Activated CD8-positive, alpha-beta memory T cell treated with anti-CD3 and anti-CD28 coated beads, Interleukin-2, amount 50 U/mL, for 48 hours (primary cell): ENCODE measurements at places on chromosomes 7 and 10.

- DNase-seq, result peak; percentile 78
Measured at GRCh38 chr7:23261843-23262452, 15.4 kb downstream of the GPNMB start.

- no peak for DNase-seq
Measured at GRCh38 chr10:68007356-68007755, 67.7 kb downstream of the HERC4 start.

- DNase-seq, result no peak
Measured at GRCh38 chr10:23417254-23417653, 21.6 kb upstream of the OTUD1 start.

DNA sequence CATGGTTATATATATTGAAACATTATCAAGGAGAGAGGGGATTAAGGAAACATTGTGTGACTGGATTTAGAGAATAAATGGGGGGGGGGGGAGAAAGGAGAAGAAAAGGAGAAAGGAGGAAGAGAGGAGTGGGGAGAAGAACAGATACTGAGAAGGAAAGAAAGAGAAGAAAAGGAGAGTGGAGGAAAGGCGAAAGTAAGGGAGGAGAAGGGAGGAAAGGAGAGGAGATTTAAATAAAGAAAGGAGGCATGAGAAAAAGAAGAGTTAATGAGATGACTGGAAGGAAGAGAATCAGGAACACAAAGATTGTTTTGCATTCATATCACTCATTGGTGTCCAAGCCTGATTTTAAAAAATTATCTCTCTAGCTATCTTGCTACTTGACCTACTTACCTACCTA, 16.1 kb upstream of the TSPAN12 start:
- no peak for DNase-seq

DNA sequence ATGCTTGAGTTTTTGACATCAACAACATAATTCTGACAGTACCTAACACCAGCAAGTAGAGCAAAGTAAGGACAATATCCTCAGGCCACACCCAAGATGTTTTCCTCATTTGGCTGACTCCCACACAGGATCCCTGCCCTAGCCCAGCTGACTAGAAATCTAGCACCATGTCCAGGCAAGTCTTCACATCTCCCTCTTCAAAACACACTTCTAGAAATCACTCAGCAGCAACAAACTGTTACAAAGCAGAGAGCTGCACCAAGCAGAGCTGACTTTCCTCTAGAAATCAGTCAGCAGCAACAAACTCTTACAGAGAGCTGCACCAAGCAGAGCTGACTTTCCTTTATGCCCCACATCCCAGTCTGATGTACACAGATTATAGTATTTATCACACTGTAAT, 7.7 kb downstream of the TMEM168 start:
- no peak for DNase-seq

- no peak for DNase-seq
Measured at GRCh38 chr10:96275685-96276418, 4.5 kb upstream of the BLNK start.

DNA sequence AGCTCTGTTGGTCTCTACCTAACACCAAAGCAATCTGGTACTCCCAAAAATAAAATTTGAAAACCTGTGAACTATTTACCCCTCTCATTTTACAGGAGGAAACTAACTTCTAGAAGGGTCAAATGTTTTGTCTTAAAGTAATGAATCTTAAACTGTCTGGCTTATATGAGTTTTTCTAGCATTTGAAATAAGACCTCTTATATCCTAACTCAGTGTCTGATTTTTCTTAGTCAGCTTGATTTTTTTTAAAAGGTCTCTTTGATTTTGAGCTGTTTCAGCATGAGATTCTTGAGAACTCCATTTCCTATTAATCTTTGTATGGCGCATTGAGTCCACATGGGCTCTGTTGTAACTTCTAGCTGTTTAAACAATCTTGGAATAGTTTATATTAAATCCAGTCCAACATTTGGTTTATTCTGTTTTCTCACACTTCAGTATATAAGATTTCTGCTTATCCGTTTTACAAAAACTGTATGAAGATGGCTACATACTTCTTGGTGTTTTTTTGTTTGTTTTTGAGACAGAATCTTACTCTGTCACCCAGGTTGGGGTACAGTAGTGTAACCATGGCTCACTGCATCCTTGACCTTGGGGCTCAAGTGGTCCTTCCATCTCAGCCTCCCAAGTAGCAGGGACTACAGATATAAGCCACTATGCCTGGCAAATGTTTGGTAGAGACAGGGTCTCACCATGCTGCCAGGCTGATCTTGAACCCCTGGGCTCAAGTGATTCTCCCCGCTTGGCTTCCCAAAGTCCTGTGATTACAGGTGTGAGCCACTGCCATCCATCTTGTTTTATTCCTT, 91.1 kb downstream of the PPP1R9A start:
- no peak for DNase-seq

GRCh38 chr7:139571651-139572050, 48.2 kb downstream of the CLEC2L start:
- no peak for DNase-seq
